ENCODE measurements at places on chromosomes 2 and 18.

- DNase-seq, result no peak
Observed at GRCh38 chr2:10982931-10983701, 71.4 kb downstream of the KCNF1 start.

GRCh38 chr2:199956062-199956380 is 639 bp downstream of the MAIP1 start:
- DNase-seq, result peak; percentile 16

DNA sequence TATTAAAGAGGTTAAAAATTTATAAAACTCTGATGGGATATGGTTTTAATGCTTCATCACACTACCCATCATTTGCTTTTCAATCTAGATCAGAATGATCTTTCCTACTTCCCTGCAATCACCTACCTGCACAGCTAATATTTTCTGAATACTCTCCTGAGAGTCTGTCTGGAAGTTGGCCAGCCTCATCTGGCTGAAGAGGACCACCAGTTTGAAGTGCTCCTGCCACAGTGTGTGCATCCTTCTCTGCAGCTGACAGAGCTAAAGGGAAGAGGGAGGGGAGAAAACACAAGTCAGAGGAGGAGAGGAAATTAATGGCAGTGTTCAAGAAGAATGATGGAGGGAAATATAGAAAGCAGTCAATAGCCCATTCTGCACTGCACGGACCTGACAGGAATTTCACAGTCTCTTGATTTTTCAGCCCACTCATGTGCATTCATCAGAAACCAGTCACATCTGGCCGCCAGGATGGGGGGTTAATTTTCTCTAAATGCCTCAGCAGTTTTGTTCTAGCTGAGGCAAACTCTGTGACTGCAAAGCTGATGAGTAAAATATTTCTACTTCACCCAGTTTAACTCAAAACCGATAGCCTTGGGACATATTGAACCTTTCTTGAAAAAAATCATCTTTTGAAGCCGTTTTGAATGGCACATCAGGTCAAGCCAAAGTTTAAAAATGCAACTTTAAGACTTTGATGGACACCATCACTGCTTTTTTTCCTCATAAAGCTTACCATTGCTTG is 201.8 kb upstream of the KLHL14 start:
- no peak for DNase-seq

- peak; percentile 71 for DNase-seq
Observed at GRCh38 chr2:220277445-220277975, 650.1 kb downstream of the SLC4A3 start.

GRCh38 chr18:22191923-22192322 is 22.5 kb downstream of the GATA6 start:
- DNase-seq, result no peak

DNA sequence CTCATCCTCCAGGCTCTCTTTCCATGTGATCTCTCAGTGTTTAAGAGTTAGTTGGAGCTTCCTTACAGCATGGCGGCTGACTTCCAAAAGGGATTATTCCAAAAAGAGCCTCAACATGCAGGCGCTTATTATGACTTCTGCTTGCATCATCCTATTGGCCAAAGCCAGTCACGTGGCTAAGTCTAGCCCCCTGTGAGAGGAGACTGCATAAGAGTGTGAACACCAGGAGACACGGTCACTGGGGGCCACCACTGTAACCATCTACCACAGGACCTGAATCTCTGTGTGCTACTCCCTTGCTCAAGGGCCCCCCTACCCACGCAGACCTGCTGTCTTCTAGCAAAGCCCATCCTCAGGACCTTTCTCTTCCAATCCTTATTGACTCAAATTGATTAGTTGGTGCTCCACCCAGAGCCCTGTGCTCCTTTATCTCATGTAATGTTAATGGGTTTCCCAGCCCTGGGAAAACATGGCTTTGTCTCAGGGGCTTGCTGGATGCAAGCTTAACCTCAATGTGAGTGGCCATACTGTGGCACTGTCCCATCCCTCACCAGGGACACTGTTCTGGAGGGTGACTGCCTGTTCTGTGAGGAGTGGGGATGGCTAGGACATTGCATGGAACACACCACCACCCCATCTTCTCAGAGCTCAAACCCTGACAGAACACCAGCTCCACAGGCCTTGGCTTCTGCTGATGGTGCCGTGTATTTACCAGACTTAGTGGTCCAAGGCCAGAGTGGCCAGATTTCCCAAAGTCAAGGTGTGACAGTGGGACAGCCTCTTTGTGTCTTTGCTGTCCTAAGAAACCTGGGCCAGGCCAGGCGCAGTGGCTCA is 4.2 kb downstream of the IL1RN start:
- DNase-seq, result no peak

DNA sequence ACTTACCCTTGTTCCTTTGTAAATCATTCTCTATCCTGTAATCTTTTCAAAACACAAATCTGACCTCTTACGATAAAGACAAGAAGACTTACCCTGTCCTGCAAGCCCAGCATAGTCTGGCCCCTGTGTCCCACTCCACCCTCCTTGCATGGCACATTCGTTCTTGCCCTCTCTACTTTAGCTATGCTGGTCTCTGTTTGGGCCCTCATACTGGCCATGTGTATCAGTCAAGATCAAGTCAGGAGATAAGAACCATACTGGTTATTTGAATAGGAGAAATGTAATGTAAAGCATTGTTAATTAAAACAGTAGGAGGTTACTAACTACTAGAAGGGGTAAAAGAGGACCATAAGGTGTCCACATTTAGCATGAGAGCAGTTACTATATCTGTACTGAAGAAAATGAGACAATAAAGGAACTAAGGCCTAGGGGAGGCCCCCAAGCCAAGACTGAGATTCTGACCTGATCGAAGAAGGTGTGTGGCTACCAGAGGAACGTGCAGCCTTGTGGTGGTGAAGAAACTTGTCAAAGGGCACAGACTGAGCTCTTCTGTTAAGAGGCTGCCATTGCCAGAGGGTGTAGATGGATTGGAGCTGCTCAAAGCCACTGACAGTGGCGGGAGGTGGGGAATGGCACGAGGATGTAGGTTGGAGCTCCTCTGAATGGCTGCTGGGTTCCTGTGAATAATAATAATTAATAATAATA is 80.8 kb downstream of the KCTD18 start:
- no peak for DNase-seq

DNA sequence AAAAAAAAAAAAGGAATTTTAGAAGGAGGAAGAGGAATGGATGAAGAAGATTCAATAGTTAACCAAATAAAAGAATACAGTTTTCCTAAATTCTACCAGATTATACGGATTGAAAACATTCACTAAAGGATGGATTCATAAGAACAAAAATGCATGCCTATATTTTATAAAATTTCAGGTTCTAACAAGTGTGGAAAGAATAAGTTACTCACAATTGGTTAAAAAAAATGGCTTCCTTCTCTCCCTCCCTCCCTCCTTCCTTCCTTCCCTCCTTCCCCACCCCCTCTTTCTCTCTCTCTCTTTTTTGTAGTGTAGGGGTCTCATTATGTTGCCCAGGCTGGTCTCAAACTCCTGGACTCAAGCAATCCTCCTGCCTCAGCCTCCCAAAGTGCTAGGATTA is 1.6 kb upstream of the TP53I3 start:
- no peak for DNase-seq

GRCh38 chr2:69582582-69583176 is 60.9 kb downstream of the AAK1 start:
- no peak for DNase-seq

DNA sequence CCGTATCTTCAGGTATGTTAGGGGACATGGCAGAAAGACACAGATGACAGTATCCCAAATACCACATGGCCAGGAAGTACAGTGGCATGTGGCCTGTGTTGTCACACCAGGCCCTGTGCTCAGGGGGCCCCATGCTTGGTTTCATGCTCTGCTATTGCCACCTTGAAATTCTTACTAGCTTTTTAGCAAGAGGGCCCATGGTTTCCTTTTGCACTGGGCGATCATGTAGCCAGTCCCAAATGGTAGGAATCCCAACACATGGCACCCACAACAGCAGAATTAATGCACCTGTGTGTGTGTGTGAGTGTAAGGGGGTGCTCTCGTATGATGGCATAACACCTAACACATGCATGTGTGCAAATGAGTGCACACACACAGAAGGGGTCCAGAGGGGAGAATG is 39.2 kb downstream of the MYO7B start:
- DNase-seq, result no peak

DNA sequence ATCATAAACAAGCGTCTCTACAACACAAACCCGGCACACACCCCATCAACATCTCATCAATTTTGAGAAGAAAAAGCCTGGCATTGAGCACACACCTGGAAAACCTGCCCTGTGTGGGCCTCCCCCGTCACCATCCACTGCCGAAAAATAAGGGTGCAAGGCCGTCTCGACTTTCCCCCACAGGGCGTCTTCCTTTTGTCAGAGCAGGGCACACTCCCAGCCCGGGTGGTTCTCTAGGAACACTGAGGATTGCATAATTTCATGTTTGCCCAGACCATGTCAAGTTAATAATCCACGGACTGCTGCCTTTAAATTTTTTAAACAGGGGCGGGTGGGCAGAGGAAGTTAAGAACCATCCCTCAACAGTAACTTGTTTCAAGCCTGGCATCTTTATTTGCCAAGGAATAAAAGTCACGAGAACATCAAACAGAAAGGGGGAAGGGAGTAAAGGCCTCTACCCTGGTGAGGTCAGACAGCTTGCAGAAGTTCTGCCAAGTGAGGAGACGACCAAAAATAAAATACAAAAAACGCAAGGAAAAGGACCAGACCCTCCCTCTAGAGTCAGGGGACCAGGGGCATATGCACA is 2.1 kb downstream of the TFCP2L1 start:
- peak; percentile 28 for DNase-seq

DNA sequence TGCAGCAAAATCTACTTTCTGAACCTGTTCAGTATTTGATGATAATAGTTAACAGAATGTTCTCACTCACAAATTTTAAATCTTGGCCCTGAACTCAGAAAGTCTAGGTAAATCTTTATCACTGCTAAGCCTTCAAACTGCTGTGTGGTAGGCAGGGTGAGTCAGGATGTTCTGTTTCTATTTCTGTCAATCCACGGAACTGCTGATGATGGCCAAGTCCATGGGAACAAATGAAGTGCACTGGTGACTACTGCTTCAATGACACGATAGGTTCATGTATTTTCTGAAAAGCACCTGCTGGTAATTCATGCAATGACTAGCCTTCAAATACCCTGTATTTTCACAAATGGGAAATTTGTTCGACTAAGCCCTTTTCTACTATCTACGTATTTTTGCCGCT is 14.2 kb downstream of the NIFK start:
- peak; percentile 48 for DNase-seq

- no peak for DNase-seq
Observed at GRCh38 chr2:119423108-119423444, 8.6 kb upstream of the TMEM37 start.

- no peak for DNase-seq
Observed at GRCh38 chr2:105215586-105216192, 25.9 kb upstream of the GPR45 start.

GRCh38 chr2:199186301-199186751 is 271.4 kb downstream of the SATB2 start:
- no peak for DNase-seq

DNA sequence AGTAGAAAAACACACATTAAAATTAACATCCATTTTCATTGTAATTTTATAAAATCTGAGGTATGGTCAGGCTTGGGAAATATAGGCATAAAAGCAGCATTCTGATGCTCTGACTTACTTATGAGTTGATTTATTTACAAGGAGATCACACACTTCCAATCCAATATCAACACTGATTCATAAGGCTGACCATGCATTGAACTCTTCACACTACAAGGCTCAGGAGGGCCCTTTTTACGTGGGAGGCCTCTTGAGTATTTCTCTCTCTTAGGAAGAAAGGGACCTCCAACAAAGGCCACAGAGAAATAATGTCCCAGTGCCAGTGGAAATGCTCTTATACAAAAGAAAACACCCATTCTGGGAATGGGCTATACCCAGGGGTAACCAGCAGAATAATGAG is 222.8 kb downstream of the NAPG start:
- DNase-seq, result no peak

DNA sequence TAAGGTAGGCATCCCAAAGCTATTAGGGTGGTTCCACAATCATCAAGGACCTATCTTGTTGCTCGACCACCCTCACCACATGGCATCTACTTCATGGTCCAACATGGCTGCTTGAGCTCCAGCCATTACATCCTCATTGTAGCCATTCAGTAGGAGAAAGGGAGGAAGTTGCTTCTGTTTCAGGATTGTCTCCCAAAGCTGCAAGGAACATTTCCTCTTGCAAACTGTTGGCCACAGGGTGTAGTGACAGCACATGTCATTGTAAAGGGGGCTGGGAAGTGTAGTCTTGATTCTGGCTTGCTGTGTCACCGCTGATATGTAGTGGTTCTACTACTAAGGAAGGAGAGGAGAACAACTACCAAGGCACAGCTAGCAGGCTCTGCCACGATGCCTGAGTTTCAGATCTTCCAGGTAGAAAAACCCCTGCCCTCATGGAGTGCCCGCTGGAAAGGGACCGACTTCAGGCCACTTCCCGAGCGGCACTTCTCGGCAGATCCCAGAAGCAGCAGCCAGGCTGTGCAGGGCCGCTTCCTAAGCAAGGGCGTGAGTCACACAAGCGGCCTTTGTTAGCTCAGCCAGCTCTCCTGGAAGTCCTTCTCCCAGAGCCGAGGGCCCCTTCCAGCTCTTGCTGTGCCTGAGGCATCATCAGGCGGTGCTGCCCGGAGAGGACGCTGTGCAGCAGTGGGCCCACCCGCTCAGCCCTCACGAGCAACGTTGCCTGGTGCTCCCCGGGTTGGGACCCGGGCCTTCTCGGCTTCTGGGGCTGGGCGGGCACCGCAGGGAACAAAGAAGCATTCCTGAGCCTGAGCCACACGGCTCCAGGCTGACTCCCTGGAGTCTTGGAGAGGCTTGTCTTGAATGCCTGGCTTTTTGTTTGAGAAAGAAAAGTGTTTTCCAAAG is 58.2 kb downstream of the HS6ST1 start:
- peak; percentile 21 for DNase-seq

DNA sequence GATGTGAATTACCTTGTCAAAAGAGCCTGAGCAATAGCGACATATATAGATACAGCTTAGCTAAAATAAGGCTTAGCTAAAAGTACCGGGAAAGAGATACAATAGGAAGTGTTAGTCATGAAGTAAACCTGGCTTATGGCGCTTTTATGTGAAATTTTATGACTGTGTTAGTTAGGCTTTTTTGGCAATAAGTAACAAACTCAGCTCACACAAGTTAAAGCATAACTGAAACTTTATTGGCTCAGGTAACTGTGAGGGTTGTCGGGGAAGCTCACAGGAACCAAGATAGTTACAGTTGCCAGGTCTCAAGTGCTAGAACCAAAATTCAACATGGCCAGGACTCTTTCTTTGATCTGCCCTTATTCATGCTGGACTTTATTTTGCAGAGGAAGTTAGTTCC is 925.0 kb upstream of the GYPC start:
- no peak for DNase-seq

DNA sequence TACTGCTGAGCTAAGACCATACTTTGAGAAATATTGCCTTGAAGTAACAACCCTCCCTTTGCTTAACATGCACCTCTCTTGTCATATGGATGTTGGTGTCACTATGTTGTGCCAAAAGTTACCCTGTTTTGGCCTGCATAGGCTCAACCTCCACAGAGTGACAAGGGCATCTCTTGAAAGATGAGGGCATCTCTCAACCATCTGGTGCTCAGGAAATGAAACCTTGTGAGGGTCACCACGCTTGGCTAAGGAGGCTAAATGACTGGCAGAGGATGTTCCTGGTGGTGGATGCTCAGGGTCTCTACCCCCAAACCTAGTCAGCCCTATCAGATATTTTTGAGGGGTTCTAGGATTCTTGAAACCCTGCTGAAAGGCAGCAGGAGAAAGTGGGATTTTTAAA is 2.3 kb downstream of the LHCGR start:
- DNase-seq, result no peak
